ENCODE measurements at places on chromosomes 5 and 9.

DNA sequence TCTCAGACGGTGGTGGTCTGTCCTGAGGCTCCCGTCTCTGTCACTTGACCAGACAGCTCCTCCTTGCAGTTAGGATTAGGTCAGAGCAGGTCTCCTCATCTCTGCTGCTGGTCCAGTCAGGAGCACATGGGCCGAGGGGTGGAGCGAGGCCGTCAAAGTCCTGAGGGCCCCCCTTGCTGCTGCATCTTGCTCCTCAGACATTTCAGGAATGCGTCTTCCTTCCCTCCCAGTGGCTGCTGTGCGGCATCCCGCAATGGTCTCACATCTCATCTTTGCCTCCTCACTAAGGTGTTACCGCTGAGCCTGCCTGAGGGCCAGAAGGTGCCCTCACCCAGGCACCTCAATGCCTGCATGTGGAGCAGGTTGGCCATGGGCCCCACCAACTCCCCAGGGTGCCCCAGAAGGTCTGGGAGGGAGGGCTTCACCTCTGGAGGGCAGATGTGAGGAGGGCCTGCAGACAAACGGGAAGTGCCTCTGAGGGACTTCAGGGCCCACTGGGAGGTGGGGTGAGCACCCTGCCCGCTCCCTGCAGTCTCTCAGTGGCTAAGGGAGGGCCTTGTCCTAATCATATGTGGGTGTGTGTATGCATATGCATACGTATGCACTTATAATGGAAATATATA lies 137.7 kb upstream of the LMX1B start:
- no peak for DNase-seq

- no peak for DNase-seq
These were observed 169.4 kb downstream of the TRPM3 start for GRCh38 chr9:70951749-70952727.

DNA sequence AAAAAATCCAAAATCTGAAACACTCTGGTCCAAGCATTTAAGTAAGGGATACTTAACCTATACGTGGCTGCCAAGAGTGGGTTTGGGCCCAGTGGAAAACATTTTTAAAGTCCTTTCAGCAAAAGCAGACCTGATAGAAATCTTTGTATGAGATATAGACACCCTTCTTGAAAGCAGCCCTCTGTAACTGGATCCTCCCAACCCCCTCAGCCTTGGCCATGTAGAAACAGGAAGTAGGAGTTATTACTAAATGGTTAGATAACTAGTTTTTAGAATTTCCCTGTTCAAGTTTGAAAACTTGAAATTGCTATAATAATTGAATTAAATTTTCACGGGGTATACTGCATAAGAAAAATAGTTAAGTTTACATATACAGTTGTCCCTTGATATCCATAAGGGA lies 111.3 kb upstream of the PCA3 start:
- peak; percentile 25 for DNase-seq

- no peak for DNase-seq
These were observed 1478.3 kb upstream of the CDH6 start for GRCh38 chr5:29715167-29715566.

DNA sequence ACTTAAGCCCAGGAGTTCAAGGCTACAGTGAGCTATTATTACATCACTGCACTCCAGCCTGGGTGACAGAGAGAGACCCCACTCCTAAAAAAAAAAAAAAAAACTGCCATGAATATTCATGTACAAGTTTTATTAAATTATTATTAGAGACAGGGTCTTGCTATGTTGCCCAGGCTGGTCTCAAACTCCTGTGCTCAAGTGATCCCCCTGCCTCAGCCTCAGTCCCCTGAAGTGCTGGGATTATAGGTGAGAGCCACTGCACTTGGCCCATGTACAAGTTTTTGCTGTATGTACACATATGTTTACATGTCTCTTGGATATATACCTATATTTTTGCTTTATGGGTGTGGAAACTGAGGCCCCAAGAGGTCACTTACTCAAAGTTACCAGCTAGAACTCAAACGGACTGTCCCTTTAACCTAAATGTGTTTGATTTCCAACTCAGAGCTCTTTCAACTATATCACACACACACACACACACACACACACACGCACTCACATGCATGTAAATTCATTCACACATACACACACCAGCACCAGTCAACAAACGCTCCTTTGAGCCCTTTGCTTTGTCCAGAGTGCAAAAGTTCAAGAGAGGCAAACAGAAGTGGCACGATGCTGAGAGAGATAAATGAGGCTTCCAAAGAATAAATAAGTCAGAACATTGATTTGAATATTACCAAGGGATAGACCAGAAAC lies 42.3 kb upstream of the STRBP start:
- no peak for DNase-seq

GRCh38 chr5:61274511-61274911 lies 57.5 kb upstream of the ZSWIM6 start:
- DNase-seq = peak; percentile 32

DNA sequence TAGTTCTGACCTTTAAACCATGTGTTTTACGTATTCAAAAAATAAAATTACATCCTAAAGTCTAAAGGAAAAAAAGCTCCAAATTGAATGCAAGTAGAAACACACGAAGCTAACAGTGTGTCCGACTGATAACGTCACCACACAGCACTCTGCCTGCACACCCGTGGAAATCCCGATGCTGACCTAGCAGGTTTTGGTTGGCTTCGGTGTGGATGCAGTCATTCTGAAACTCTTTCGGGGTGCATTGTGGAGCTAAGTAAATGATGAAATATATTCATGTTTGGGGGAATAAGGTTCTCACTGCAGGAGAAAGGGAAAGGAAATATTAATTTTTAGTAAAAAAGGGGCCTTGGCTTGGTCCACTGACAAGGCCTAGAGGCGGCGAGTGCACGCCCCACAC lies 2.0 kb downstream of the RASGEF1C start:
- DNase-seq = no peak

GRCh38 chr5:66171349-66172344 lies 27.5 kb downstream of the SREK1 start:
- peak; percentile 63 for DNase-seq

GRCh38 chr5:157444224-157444623 lies 15.8 kb upstream of the NIPAL4 start:
- no peak for DNase-seq

- no peak for DNase-seq
These were observed 75.5 kb downstream of the SGCD start for GRCh38 chr5:156402387-156402921.

GRCh38 chr5:123720955-123721354 lies 209.0 kb downstream of the CSNK1G3 start:
- DNase-seq = no peak

DNA sequence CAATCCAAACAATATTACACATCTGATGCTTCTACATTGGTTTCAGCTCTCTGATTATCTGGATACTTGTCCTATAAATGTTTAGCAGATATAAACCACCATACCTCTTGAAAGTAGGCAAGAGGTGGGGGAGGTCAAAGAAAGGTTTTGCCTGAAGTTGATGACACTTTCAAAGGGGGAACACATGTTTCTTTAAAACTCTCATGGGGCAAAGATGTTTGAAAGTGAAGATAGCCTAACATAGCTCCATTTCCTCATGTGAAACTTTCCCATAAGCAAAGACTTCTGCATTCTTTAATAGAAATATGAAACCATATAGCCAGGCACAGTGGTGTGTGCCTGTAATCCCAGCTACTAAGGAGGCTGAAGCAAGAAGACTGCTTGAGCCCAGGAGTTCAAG lies 62.1 kb downstream of the CETN3 start:
- DNase-seq = no peak

- no peak for DNase-seq
These were observed 210.5 kb upstream of the ANKH start for GRCh38 chr5:15082096-15082495.

DNA sequence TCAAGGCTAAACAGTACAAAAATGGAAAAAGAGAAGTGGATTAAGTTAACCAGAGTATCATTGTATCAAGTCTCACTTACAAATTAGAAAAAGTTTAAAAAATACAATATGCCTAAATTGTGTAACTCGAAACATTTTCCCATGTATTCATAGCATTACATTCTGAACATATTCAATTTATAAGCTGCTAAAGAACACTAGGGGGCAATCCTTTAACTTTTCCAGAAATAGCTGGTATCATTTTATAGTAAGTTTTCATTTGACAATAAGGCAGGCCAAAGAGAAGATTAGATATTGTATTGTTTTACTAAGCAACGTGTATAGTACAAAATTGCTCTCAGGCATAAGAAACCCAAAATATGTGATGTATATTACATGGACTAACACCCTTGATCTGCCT lies 234.6 kb downstream of the ADGRV1 start:
- DNase-seq = no peak

GRCh38 chr9:104069288-104069687 lies 24.8 kb upstream of the SMC2 start:
- DNase-seq = no peak

DNA sequence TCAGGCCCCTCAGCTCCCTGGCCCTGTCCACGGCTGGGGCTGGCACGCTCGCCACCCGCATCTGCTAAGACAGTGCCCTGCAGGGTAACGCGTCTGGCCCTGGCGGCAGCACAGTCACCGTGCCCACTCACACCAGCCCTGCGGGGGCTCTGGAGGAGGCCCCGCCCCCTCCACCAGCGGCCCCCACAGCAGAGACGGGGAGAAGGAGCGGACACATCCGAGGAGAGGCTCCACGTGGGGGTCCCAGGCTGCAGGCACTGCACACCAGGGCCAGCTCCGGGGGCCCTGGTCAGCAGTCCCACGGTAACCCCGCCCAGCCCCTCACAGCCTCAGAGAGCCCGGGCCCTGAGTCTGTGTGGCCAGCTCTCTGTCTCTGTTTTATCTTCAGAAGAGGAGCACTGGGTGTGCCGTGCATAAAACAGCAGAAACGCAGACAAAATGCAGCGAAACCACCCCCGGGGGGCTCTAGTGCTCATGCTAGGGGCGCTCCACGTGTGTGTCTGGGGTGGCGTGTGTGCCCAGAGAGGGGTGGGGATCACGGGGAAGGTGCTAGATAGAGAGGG lies 47.5 kb upstream of the NRARP start:
- no peak for DNase-seq

GRCh38 chr9:134127065-134127580 lies 8.8 kb upstream of the WDR5 start:
- no peak for DNase-seq

DNA sequence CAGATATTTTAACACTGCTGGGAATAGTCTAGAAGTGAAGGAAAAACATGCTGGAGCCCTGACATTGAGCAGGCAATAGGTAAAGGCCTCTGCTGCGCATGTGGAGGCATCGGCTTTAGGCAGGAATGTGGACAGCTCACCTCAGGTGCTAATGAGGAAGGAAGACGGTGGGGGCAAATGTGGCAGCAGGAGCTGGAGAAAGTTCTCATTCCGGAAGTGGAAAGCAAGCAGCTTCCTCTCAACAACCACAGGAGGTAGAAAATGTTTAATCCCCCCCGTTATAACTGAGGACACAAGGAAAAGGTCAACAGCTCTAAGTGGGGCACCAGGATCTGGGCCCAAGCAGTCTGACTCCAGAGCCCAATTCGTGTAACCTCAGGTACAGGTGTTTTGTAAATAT lies 7.6 kb upstream of the RPS14 start:
- no peak for DNase-seq

GRCh38 chr9:107928701-107929371 lies 439.3 kb upstream of the KLF4 start:
- no peak for DNase-seq

GRCh38 chr5:5677738-5678137 lies 255.3 kb downstream of the ICE1 start:
- no peak for DNase-seq

- DNase-seq = peak; percentile 64
These were observed 4.0 kb upstream of the RANBP3L start for GRCh38 chr5:36305571-36306326.

DNA sequence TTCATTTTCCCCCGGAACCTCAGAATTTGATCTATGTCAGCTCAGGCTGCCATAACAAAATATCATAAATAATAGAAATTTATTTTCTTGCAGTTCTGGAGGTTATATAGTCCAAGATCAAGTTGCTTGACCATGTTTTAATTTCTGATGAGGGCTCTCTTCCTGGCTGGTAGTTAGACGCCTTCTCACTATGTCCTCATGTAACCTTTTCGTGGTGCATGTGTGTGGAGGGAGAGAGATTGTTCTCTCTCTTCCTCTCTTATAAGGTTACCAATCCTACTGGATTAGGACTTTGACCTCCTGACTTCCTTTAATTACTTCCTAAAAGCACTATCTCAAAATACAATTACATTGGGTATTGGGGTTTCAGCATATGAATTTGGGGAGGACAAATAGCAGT lies 198.6 kb downstream of the SH3GL2 start:
- no peak for DNase-seq

DNA sequence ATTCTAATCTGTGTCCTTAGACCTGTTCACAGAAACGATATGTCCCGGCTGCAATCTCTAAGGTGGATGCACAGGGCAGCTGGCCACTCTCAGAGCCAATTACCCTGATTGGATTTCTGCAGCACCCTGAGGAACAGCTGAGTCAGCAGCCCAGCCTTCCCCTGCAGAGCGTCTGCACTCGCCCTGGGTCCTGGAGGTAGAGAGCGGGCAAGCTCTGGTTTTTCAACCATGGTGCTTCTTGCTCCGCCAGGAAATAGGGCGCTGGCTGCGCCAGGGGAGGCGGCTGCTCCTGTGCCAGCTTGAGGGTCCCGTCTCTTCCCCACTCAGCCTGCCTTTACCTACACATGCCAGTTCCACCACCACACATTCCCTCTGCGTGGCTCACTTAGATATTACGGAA lies 19.2 kb downstream of the NDUFS6 start:
- no peak for DNase-seq

GRCh38 chr5:174571662-174572397 lies 152.6 kb upstream of the MSX2 start:
- peak; percentile 95 for DNase-seq

- DNase-seq = no peak
These were observed 57.2 kb downstream of the KIF4B start for GRCh38 chr5:155070781-155071180.

- DNase-seq = no peak
These were observed 7.3 kb downstream of the PLAC8L1 start for GRCh38 chr5:146098047-146098446.

DNA sequence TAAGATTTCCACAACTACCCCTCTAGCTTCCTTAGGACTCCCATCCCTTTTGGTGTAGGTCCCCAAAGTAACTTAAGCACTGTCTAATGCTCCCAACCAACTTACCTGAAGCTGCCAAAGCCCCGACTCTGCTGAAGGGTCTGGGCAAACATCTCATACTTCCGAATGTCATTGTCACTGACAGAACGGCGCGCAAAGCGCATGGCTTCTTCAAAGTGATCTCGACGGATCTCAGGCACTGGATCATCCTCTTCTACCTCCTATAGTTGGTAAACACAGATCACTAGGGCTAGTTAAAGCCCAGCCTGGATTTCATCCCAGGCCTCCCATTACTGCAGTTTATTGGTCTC lies 15.2 kb downstream of the VCP start:
- no peak for DNase-seq
